Mucosa of gallbladder (tissue), 1 donor: ENCODE measurements at places on chromosomes 2 and 18.

DNA sequence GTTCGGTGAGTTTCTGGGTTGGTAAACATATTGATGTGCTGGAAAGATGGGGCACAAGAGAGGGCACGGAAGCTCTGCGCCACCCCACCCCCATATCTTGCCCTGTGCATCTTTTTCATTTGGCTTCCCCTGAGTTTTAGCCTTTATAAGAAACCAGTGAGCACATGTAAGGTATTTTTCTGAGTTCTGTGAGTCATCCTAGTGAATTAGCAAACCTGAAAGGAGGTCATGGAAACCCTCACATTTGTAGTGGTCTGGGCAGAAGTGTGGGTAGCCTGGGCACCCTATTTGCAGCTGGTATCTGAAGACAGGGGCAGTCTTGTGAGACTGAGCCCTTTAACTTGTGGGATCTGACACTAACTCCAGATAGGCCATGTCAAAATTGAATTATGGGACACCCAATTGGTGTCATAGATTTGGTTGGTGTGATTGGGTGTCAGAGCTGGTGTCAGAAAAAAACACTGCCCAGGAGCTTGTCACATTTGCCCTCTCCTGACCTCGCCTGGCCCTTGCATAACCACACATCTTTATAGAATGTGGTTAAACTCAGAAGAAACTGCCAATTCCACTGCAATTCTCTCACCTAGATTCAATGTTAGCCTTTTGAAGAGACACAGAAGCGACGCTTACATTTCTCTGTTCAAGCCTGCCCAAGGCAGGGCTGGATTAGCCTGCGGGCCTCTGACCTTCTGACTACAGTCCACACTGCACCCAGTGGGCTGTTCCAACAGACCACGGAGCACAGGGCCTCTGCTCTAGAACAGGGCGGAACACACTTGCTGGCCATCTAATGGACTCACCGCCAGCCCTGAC is 12.0 kb upstream of the GALM start:
- DNase-seq: no peak

DNA sequence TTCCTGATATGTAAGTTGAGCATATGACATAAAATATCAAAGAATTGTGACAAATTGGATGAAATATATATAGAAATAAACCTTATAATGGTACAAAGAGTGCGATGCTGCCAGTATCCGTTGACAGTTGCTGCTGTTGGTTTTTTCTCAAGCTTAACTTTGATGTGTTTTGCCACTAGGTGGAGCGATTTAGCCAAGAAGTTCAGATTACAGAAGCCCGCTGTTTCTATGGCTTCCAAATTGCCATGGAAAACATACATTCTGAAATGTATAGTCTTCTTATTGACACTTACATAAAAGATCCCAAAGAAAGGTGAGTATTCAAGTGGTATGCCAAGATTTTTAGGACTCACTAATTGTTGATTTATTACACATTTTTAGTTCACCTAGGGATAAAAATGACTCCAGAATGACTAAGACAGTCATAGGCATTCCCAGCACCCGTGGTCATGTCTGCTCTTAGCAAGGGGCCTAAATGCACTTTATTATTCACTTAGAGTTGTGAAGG is 2.1 kb downstream of the RRM2 start:
- peak; percentile 71 for DNase-seq

DNA sequence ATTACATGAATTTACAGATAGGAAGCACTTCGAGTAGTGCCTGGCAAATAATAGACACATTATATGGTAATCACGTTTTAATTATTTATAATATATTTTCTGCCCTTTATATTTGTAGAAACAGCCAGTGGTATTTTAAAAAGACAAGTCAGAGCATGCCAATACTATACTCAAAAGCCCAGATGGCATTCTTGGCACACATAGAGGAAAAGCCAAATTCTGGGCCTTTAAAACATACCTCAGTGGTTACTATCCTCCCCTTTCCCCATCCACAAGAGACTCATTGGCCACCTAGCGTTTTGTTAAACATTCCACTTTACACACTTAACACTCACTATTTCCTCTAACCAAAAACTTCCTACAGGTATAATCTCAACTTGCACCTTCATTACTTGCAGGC is 63.3 kb upstream of the ZNF804A start:
- DNase-seq: no peak

- DNase-seq: peak; percentile 24
These were observed 107.2 kb upstream of the L3MBTL4 start for GRCh38 chr18:6521803-6522418.

DNA sequence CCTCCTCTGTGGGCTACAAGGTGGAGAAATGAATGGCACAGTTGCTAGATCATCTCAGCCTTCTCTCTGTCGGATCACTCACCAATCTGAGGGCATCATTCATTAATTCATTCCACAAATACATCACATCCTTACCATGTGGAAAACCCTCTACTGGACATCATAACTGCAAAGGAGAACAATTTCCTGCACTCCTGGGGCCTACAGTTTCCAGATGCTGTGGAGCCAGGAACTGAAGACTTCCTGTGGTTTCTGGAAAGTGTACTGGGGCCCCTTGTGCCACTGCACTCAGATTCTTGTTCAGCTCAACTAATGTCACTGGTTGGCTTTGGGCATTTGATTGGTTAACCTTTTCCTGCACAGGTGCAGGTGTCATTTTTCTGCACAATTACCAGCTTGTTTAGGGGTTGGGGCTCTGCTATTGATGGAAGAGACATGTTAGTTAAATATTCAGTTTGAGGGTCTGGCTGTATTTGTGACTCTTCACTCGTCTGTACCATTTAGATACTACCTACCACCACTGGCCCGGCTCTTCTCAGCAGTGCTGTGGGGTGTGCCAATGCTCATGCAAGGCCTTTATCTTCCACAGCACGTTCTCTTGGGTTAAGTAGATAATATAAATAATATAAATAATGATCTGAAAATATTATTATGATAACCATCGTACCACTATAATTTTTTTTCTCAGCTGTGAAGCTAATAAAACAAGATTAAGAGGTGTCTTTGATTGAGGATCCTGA is 427.3 kb downstream of the TSN start:
- DNase-seq: no peak

GRCh38 chr2:5150871-5151270 is 541.3 kb upstream of the SOX11 start:
- no peak for DNase-seq

GRCh38 chr2:20145497-20146193 is 79.3 kb downstream of the SDC1 start:
- no peak for DNase-seq

GRCh38 chr2:183001948-183002347 is 36.3 kb downstream of the NCKAP1 start:
- no peak for DNase-seq

GRCh38 chr2:46909150-46909549 is 6.5 kb downstream of the MCFD2 start:
- DNase-seq: no peak
